ENCODE measurements at places on chromosomes 5 and 9.
A peak's percentile ranks its signal among the peaks of the same experiment; 100 is the strongest.

GRCh38 chr9:36451949-36452348 lies 51.9 kb upstream of the RNF38 start:
- DNase-seq = no peak

DNA sequence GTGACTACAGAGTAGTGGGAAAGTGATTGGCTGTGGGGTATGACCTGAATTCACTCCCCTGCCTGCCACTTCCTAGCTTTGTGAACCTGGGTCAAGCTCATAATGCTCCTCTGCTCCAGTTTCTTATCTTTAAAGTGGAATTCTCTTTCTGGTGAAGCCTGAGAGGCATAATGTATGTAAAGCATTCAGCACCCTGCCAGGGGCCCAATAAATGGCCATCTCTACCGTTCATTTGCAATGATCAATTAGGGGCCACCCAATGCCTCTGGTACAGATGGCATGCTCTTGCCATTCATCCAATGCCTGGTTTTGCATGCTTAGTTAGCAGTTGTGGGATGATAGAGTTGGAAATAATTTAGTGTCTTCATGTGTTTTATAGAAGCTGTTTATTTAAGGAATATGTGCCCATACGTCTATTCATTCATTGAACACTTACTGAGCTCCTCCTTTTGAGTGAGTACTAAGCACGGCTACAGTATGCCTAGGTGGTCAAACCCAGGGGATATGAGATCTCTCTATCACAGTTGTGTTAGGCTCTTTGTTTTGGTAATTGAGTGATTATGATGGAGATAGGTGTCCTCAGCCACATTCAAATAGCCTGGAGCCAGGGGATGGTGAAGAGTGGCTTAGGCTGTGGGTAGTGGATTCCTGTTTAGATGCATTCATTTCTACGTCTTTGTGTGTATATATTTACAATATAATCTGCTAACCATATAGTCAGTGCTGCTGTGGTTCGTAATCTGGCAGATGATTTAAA lies 15.3 kb downstream of the ZNF462 start:
- no peak for DNase-seq

GRCh38 chr5:36900283-36900682 lies 23.7 kb downstream of the NIPBL start:
- DNase-seq = no peak

DNA sequence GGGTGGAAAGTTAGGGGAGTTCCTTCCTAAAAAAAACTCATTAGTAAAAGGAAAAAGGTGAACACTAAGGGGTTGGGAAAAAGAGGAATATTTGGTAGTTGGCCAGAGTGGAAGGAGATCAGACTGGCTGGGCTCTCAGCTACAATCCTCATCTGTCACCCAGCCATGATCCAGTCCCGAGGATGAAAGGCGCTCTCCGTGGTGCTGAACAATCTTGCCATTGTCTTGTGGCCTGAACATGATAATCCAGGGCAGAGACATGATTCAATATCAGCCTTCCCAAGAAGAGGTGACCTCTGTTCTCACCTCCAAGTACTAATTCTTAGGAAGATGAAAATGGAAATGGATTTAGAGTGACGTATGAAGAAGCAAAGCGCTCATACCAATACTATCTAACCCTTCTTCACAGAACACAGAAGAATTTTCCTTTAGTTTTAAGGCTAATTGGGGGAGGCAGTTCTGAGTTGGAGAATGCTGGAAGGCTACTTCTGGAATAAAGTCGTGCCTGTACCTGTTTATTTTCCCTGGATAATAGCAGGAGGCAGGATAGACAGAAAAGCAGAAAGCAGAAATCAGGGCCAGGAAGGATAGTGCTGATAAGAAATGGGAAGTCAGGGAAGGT lies 36.6 kb upstream of the MYORG start:
- peak; percentile 17 for DNase-seq

- DNase-seq = no peak
Measured at GRCh38 chr5:101346906-101347305, 443.8 kb upstream of the ST8SIA4 start.

- DNase-seq = no peak
Measured at GRCh38 chr9:79471580-79472543, 99.9 kb upstream of the TLE4 start.

- DNase-seq = no peak
Measured at GRCh38 chr9:129221979-129222635, 44.0 kb upstream of the IER5L start.

DNA sequence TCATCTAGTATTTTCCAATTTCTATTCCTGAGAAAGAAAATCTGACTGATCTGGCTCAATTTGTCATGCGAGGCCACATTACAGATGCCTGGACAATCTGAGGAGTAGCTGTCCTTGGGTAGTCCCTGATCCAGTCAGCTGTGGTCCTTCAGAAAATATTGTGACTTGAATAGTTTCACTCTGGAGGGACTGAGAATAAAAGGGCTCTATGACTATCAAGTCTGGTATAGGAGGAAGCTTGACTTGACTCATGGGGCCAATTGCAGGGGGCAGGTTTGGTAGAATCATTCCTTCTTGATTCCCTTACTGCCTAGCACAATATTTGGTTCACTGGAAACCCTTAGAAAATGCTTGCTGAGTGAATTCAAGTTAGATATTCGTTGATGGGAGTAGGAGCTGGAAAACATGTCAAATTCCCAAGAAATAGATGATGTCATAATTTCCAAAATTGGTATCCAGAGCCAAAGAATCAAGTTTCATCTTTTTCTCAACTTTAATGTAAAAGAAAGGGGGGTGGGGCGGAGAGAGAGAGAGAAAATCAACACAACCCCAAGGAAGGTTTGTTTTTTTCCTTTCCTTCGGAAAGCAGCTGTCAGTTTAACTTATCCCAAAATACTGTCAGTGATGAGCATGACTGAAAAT lies 32.4 kb upstream of the STX17 start:
- no peak for DNase-seq

DNA sequence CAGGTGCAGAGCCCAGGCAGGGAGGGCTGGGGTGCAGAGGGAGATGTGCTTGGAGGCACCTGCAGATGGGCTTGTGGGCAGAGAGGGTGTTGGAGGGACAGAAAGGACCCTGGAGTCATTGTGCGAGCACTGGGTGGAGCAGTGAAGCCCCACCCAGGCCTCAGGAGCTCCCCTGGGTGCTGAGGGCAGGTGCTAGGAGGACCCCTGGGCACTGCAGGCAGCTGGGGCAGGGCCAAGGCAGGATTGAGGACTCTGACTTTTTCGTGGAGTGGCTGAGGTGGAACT lies 10.3 kb upstream of the SLC6A18 start:
- DNase-seq = no peak

DNA sequence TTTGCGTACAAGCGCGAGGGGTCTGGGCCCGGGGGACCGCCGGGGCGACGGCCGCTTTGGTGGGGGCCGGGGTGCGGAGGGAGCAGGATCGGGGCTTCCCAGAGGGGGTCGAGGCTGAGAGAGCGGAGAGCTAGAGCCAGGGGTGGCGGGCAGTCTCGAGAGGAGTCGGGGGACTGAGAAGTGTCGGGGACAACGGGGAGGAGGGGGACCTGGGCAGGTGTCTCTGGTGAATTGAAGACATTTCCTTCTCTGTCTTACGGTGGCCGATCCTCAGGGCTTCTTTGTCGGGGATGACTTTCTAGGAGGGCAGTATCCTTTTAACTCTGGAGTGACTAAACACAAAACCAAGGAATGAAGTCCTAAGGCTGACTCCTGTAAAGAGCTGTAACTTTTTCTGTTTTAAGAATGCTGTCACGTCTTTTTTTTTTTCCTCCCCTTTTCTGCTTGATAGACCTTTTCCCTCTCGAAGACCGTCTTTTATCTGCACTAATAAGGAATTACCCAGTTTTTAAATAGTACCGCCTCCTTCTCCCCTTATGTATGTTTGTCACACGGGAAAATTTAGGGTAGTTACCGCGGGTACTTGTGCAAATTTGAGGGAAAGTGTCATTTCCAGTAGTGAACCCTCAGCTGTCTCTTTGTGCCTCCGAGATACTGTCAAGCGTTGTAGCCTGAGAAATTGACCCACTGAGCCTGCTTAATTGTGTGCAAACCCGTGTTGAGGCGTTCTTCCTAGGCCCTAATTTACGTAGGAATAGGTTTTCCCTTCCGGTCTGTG lies 822 bp downstream of the DENND4C start:
- DNase-seq = peak; percentile 21

DNA sequence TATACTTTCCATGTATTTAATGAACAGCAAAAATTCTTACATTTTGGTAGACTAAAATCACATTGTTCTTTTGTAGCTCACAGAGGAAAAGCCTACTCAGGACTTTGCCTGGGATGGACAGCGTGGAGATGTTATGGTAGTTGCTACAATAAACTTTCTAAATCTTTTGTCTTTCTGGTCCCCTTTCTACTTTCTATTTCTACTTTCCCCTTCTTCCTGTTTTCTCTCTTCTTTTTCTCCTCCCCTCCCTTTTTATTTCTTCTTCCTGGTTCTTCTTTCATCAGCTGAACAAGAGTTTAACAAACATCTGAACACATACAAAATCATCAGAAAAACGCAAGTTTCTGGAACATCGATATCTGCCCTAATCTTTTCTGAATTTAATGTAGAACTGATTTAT lies 15.6 kb upstream of the GDNF start:
- DNase-seq = no peak

GRCh38 chr5:60598424-60598823 lies 101.5 kb downstream of the DEPDC1B start:
- no peak for DNase-seq

DNA sequence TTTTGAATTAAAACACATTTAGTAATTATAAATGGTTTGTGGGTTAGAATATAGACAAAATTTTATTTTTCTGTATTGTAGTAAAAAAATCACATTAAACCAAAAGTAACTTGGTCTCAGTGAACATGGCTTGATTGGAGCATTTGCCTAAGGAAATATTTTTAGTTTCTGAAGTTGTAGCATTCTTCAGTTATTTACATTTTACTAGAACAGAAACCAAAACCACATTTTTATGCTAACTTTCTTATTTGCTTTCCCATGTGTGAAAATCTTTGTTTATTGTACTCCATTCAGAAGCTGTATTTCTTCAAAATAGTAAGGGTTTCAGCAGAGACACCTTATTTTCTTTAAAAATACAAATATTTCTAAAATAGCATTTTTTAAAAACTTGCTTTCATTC lies 129.9 kb downstream of the SGCD start:
- no peak for DNase-seq

GRCh38 chr9:36731068-36731956 lies 158.6 kb downstream of the MELK start:
- DNase-seq = no peak

DNA sequence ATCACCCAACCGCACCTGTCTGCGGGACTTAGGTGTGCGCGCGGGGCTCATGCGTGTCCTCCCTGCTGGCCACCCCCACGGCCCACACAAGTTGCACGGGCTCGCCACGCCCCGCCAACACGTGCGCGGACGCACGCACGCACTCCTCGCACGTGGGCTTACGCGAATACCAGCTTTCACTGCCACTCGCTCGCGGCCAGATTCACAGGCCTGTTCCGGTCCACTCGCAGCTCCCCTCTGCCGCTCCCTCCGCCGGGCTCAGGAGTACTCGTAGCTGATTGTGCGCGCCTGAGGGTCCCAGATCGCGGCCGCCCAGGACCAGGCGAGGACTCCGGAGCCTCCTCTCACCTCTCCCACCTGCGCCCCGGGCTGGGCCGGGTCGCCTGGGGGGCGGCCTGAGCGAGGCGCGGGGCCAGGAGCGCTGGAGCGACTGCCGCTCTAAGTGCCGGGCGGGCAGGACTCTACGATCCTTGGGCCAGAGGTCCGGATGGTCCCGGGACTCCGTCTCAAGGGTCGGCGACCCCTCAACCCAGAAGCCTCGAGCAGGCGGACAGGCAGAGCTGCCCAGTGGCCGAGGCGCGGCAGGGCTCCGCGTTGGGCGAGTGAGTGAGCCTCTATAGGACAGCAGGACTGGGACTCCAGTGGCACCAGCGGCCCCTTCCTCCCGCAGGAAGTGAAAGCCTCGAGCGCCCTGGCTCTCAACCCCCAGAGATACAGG lies 3.4 kb downstream of the PCDHGC5 start:
- DNase-seq = no peak

DNA sequence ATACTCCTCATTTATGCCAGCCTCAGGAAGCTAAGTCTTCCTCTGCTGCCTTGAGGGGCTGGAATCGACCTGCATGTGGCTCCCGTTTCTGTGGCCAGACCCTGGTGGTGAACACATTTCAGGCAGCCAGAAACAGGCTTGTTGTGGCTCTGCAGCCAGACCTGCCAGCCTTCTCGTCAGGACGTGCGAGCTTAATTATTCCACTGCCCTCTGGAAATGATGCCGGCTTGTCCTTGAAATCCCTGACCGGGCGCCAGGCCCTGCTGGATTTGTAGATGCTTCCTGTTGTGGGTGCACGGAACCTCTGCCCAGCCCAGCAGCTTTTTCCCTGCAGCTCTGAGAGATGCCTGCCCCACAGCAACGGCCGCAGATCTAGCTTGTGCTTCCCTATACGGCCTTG lies 41.6 kb downstream of the PDZD2 start:
- DNase-seq = no peak

- DNase-seq = no peak
Measured at GRCh38 chr9:83698976-83699585, 8.7 kb downstream of the UBQLN1 start.

GRCh38 chr5:177303925-177304391 lies 359 bp downstream of the PRELID1 start:
- no peak for DNase-seq

DNA sequence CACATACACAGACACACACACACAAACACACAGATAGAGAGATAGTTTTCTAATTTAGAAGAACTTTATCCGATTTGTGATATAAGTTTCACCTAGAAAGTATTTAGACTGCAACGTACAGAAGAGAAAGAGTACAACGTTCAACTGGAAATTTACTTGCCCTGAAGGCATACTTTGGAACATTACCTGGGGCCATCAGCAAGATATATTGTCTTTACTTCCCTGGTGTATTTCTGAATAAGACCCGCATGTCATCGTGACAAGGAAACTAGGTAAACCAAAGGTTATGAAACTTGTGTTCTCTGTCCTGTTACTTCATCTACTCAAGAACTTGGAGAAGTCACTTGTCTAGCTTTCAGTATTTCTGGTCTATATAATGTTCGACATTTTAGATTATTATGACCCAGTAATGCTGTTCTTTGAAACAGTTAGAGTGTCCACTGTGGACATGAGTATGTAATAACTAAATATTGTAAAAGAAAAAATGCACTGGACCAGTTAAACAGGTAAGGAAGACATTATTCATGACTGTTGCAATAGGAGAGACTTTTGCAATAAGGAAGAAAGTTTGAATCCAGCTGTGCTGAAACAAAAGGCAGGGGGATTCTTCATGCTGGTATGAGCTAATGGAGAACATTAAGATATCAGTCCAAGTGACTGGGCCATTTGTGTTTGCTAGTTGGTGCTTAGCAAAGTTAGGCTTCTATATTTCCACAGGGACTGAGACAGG lies 1791.1 kb downstream of the MAT2B start:
- no peak for DNase-seq
